ENCODE measurements at places on chromosomes 4 and X. TPM values are rescaled to one million over a fixed set of nuclear protein-coding genes. Genes with fewer than 3 reads are reported as not detected.

Gene DHX15
- total RNA-seq = 246 TPM

DNA sequence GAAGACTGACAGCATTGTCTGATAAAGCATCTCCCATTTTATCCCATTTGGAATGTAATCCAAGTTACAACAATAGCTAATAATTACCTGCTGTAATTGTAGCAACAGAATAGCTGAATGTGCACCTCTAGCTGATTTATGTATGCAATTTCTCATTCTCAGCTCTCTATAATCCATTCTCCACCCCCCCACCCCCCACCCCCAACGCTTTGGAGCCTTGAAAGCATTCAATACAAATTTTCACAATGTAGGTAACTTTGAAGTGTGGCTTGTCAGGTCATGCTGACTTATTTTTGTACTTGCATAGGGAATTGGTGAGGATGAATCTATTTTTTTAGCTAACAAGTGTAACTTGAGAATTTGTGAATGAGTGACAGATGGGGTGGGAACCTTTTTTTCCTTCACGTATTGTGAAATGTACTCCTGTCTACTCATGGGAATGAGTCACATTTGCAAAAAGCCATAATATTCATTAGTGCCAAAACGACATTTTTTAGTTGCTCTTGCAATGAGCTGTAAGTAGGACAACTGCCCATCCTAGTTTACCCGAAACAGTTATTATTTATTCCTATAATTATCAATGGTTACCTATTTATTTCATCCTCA is 159.3 kb downstream of the PALLD start:
- DNase-seq = no peak

Gene UCP1
- total RNA-seq = not detected

DNA sequence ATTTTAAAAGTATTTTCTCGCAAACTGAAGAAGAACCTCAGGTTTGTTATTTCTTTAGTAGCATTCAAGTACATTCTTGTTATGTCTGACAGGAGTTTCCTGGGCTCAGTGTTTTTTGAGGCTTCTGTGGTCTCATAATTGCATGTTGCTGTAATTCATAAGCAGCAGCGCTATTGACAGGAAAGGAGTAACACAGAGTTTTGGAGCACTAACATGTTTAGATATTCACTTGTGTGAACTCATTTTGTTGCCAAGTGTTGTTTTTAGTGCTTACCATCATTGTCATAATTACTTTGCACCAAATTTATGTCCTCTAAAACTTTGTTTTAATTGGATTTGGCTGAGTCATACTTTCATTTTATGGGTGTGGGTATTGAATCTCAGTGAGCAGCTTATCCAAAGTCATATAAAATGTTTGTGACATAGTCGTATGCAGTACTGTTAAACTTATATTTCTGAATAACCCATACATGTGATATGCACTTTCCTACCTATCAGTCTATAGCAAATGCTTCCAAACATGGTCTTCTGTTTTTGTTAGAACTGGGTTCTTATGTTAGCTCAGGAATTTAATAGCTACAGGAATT is 358.7 kb upstream of the CTSO start:
- no peak for DNase-seq

DNA sequence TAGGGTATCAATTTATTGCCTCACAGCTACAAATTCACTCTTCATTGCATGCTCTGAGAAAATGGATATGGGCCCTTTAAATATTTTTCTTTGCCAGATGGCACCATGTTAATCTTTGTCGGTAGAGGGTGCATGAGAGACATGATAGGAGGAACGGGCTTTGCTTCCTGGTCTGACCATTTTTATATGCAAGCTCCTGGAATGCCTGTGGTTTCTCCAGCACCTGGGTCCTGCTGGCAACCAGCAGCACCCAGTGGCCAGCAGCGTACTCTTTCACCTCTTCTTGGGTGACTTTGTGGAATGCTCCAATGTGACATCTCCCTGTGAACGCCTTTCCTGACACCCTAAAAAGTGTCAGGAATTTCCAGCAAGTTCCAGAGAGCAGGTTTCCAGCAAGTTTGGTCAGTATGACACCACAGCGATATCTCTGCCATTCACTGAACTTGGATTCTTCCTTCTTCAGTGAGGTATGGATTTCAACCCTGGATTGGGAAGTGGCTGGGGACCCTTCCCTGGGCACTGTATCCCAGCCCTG is 140.3 kb upstream of the PGRMC2 start:
- no peak for DNase-seq
